ENCODE measurements at places on chromosomes 5 and 9.

- DNase-seq: no peak
Measured at GRCh38 chr9:121309171-121309570, 41.2 kb downstream of the GSN start.

- no peak for DNase-seq
Measured at GRCh38 chr5:11046160-11046559, 285.1 kb upstream of the DAP start.

DNA sequence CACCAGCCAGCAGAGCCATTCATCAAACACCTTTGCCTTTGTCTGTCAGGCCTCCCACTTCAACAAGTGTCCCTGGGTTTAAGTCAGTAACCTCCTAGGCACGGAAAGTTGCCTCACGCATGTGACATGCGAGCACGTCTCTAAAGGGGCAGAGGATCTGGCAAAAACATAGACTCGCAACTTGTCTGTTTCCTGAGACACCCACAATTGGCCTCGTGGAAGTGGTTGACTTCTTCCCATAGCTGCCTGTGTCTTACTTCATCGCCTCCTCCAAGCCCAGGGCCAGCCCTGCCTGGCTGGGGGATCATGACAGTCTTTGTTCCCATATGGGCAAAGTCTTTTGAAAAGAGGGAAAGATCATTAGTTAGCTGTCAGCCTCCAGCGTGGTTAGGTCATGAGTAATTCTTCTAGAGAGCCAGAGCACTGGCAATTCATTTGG lies 35.5 kb upstream of the GLRX start:
- no peak for DNase-seq

GRCh38 chr5:179354305-179354882 lies 9.1 kb upstream of the ADAMTS2 start:
- DNase-seq: no peak

DNA sequence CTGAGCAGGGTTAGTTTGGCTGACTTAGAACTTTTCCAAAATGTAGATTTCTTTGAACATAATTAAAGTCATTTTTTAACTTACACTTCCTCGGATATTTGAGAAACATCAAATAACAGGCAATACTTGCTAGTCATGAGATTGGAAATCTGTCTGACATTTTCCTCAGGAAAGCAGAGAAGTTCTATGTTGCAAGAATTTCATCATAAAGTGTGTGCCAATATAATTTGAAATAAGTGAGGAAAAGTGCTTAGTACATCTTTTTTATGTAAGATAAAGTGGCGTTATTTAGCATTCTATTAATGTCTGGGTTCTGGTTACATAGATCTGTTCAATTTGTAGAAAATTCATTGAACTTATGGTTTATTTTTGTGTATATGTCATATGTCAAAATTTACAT lies 48.7 kb upstream of the C5orf47 start:
- DNase-seq: no peak

DNA sequence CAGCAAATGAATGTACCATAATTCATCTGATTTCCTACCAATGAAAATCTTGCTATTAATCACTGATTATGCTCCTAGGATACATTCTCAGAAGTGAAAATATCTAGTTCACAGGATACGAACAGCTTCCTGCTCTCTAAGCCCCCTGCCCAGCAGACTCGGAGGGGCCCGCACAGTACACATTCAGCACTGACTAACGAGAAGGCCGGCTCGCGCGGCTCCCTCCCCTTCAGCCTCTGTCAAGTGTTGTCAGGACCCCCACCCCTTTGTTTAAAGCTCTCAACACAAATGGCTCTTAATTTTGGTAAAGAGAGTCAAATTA lies 82.0 kb downstream of the PRRT1B start:
- no peak for DNase-seq
